ENCODE measurements at places on chromosomes 4 and X.

GRCh38 chrX:115892787-115893671 is 277.5 kb upstream of the AGTR2 start:
- peak; percentile 62 for DNase-seq

DNA sequence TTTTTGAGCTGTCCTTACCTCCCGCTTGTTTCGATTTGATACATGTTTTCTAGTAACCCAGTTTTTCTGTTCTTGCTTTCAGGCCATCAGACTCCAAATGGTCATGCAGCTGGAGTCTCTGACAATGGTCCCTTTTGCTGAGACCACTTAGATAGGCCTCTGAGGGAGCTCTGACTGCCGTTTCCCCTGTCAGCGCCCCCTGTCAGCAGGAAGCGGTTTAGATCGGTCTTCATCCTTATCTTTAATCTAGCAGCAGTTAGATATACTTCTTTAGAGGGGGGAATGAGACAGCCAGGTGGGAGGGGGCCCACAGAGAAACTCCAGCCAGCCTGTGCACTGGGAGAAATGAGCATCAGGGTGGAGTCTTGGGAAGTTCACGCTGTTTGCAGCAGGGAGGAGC is 457.9 kb downstream of the GPAT3 start:
- peak; percentile 69 for DNase-seq

- DNase-seq: no peak
Measured at GRCh38 chrX:69546417-69546816, 42.3 kb downstream of the NALF2 start.

- no peak for DNase-seq
Measured at GRCh38 chr4:11106759-11107158, 321.9 kb downstream of the HS3ST1 start.

DNA sequence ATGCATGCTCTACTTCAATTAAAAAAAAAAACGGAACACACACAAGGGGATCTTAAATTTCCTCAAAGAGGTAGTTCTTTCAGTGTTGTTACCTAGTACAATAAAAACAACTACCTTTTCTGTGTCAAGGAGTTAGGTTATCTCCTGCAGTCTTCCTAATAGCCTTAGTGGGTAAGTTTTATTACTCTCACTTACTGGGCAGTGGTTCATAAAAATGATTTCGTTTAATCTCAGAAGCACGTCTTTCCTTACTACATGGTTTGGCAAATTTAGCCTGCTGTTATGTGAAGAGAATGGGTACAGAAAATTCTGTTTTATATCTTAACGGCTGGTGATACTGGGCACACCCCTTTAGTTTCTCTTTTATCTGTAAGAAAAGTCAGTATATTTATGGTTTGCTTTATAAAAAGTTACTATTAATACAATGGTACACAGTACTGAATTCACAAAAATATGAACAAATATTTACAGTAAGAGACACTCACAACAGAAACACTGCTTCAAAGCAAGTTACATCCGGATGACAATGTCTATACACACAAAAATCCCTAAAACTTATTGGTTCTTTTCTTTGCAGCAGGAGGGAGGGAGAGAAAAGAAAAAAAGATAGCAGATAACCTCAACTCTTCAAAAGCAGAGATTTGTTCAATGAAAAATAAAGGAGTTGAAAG is 8.8 kb downstream of the ADH5 start:
- DNase-seq: no peak

DNA sequence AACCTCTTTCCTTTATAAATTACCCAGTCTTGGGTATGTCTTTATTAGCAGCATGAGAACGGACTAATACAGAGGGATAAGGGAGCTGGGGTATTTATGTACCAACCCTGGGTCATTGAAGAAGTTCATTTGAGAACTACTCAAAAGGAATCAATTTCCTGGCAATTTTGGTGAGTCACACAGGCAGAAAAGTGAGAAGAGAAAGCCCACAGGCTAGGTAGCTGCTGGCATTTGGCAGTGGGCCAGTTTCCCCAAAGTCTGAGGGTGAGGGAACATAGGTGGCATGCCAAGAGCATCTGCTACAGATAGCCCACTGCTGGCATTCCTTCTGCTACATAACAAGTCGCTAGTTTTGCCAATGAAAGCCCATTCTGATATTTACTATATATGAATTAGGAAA is 411.2 kb downstream of the MID1IP1 start:
- DNase-seq: no peak

DNA sequence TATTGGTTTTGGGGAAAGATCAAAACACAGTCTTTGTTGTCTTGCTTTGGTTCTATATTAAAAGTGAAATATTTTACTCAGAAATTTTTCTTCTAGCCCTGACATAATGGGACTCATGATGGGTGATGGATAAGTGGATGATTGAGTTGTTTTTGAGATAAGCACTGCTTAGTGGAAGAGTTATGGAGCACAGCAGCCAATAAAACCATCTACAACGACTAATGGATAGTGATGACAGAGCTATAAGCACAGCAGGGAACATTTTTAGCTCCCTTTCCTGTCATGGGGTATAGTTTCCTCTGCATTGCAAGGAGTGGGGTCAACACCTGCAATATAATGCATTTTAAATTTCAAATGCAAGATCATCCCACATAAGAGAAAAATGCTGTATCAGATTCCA is 812.4 kb downstream of the STPG2 start:
- DNase-seq: no peak

DNA sequence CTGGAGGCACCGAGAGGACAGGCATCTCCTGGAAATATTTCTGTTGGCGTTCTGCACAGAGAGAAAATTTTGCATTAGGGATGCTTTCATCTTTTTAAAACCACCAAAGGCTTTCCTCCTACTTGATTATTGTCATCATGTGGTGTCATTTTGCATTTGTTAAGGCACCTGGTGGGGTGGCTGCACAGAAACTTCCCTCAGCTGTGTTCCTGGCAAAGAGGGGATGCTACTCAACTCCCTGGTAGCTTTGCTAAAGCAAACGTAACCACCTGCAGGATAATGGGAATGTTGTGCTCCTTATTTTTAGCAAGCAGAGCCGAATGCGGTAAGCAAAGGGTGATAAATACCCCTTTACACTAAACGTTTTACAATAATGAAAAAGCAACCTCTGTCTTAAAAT is 229.8 kb downstream of the STIM2 start:
- DNase-seq: no peak

- DNase-seq: peak; percentile 12
Measured at GRCh38 chrX:16278927-16279326, 111.6 kb downstream of the MAGEB17 start.

DNA sequence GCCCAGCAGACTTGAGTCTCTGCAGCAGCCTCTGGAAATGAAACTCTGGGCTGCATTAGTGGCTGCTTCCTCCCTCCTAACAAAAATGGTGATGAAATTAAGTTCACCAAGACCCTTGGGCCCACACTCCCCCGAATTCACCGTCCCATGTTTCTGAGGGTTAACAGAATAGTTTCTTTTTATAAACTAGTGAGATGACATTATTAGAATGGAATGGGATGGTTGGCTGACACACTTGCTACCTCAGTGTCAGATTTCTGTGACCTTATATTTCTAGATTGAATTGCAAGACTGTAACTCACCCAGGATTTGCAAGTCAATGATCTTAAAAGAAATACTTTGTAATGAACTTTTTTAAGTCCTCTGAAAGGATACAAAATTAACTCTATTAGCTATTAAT is 127.1 kb downstream of the SHROOM3 start:
- no peak for DNase-seq

DNA sequence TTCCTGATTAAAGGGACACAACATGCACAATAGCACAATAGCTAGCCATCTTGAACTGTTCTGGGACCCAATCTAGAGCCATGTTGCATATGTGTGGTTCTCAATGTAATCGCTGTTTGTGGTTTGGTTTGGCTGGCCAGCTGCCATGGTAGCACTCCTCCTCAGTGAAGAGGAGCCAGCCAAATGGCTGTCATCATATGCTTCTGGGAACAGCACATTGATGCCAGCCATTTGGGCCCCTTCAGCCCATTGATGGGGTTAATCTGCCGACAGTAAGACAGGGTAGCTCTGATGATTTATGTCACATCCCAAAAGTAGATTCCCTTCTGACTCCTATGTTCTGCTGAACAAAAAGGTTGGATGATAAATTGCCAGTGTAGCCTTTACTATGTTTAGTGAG is 48.5 kb downstream of the AWAT2 start:
- DNase-seq: no peak

- DNase-seq: peak; percentile 70
Measured at GRCh38 chr4:42865572-42866189, 26.8 kb upstream of the GRXCR1 start.

- DNase-seq: no peak
Measured at GRCh38 chrX:107562482-107562881, 65.8 kb upstream of the PRPS1 start.

DNA sequence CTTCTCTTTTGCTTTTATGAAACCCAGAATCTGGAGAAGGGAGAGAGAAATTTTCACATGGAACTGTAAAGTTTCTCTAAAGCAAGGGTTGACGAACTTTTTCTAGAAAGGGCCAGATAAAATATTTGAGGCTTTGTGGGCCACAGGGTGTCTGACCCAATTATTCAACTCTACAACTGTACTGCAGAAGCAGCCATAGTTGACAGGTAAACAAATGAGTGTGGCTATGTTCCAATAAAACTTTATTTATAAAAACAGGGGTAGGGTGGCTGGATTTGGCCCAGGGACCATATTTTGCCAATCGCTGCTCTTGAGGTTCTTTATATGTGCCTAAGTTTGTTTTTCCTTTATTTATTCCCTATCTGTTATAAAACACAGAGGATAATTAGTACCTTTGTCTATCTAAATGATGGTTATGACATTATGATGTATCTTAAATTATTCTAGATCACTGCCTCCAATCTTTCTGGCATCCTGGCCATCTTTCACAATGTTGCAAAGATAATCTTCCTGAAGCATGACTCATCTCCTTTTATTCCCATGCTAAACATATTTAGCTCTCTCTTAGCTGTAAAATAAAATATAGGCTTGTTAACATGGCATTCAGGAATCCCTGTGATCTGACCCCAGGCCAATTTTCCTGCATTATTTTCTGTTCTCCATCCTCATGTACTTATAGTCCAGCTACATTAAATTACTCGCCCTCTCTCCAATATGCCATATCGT is 106.8 kb upstream of the CBLL2 start:
- DNase-seq: no peak

DNA sequence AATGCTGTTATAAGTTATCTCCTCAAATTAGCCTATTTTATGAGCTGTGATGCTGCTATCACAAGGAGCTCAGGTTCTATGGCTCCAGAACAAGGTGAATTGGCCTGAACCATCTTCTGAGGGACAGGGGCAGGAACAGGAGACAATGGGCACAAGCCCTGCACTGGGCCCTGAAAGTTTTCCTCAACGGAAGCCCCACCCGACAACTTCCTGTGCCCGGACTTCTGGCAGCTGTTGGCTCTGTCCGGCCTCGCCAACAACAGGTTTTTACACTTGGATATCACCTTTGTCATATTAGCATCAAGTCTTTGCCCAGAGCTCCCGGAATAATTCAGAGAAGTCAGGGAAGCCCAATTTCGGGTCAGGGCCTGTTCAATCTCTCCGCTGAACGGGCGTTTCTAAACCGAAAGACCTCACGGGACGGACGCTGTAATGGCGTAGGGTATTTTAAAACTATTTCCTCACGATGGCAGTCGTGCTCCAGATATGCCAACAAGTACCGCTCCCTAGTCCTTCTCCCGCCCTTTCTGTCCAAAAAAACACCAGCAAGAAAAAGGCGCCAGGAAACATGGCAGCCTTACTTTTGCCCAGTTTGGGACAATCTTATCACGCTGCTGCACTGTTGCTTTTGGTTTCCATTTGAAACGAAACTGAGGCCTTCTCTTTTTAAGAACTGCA is 201.0 kb upstream of the STK26 start:
- no peak for DNase-seq

DNA sequence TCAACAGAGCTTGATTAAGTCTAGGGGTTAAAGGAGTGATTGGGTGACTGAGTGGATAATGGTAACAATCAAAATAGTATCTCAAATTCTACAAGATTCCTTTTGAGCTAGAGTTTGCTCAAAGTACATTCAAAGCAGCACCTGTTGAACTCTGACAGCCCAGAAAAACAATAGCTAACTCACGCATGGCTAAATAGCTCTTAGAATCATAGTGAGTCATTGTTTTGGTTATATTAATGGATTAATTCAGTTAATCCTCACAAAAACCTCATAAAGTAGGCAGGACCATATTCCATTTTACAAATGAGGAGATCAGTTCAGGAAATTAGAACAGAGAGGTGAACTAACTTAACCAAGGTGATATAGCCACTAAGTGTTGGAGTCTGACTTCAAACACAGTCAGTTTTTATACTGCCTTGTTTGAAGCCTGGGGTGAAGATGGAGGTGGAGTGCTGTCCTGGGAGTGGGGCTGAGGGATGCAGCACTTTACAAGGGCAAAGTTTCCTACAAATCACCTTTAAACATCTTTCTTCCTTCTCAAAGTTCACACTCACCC is 35.9 kb upstream of the PPM1K start:
- peak; percentile 13 for DNase-seq

DNA sequence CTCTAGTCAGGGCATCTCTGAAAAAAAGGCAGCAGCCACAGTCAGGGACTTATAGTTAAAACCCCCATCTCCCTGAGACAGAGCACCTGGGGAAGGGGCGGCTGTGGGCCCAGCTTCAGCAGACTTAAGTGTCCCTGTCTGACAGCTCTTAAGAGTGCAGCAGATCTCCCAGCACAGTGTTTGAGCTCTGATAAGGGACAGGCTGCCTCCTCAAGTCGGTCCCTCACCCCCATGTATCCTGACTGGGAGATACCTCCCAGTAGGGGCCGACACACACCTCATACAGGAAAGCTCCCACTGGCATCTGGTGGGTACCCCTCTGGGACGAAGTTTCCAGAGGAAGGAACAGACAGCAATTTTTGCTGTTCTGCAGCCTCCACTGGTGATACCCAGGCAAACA is 129.0 kb downstream of the ANXA5 start:
- no peak for DNase-seq

- no peak for DNase-seq
Measured at GRCh38 chrX:11588097-11588496, 77.6 kb downstream of the ARHGAP6 start.

DNA sequence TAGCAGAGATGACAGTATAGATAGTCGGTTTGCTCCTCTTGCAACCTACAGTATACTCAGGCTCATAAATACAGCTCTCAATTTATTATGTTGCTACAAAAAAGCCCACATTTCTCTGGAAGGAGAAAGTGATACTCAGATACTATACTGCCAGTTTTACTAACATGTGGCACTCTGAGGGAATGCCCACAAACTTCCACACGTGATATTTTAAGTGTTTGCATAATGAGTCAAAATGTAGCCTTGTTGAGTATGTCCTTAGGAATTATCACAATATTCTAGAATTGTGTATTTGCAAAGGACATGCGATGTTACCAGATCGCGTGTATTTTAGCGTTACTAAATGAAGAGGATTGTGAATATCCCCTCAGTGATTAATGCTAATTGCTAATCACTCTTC is 929.1 kb downstream of the STIM2 start:
- no peak for DNase-seq

- no peak for DNase-seq
Measured at GRCh38 chr4:52890521-52890791, 28.3 kb downstream of the RASL11B start.
